H1 (cell line): ENCODE measurements at places on chromosomes 3 and 15.
A peak's percentile ranks its signal among the peaks of the same experiment; 100 is the strongest.

DNA sequence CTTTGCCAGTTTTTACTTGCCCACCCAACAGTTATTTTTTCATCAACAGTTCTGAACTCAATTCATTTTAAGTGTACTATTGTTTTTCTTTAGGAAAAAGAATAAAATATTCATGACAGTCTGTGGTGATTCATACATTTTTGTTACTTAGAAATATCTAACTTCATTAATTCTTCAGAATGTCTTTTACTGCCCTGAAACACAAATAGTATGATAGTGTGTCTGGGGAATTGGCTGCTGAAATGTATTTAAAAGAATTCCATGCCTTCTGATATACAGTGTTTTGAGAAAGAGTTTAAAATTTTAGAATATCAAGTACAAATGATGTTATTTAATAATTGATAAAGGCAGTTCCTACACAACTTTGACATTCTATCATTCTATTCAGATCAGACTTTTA is 854.1 kb downstream of the NAALADL2 start:
- H3K4me3 ChIP-seq = no peak overlapping the region
- no peak overlapping the region for H3K27ac ChIP-seq
- H3K36me3 ChIP-seq = no peaks in the 10 kb centered on the region

DNA sequence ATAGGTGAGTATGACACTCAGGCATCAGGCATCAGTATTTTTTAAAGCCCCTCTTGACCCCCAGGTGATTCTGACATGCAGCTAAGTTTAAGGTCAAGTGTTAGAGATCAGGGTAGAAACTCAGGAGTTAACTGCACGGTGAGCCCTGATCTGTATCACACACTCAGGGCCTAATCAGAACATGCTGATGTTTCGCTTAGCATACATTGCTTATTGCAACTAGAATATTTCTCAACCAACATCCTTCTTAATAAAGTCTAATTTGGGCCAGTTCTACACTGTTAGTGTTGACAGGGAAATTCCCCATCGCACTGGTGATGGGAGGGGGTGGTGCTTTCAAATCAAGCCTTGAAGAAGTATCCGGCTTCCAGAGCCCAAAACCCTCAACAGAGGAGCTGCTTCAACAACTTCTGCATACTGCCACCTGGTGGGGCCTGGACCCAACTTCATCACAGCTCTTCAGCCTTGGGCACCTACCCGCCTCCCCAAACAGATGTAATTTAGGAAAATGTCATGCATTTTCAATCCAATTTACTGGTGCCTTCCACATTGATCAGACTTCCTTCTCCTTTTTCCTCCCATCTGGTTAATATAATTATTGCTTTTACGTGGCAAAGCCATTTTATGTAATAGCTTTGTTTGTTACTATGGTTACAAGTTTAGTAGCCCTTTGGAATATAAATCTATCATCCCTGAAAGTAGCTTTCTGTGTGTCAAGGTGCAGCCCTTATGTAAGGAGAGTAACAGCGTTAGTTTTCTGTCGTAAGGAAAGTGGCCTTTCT is 312.2 kb downstream of the RORA start:
- DNase-seq = peak; percentile 87
- H3K4me1 ChIP-seq = peaks cover 13% of the 10 kb centered on the region
- no peak overlapping the region for H3K27ac ChIP-seq
- no peaks in the 10 kb centered on the region for H3K36me3 ChIP-seq

- no peaks in the 10 kb centered on the region for H3K36me3 ChIP-seq
- H3K4me3 ChIP-seq = no peak overlapping the region
- H3K27me3 ChIP-seq = no peaks in the 10 kb centered on the region
- H3K27ac ChIP-seq = no peak overlapping the region
- no peaks in the 10 kb centered on the region for H3K4me1 ChIP-seq
- no peak for DNase-seq
Observed at GRCh38 chr3:119723022-119723421, 20.2 kb downstream of the CFAP91 start.

DNA sequence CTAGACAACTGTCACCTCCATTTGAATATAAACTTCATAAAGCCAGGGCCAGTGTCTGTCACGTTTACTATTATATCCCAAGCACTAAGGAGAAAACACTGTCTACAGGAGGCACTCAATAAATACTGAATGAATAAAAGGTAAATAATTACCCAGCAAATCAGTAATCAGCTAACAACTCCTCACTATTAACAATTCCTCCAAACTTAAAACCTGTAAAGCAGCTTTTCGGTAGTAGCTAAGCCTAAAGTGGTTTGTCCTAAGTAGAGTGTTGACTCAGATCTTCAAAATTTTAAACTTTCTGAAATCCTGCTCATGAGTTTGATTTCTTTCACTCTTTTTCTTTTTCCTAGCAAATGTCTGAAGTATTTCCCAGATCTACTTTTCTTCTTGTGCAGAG is 39.9 kb downstream of the C3orf80 start:
- no peaks in the 10 kb centered on the region for H3K36me3 ChIP-seq
- DNase-seq = no peak
- H3K4me3 ChIP-seq = no peak overlapping the region
- H3K27ac ChIP-seq = no peak overlapping the region

- no peaks in the 10 kb centered on the region for H3K36me3 ChIP-seq
- no peak for DNase-seq
- no peak overlapping the region for H3K4me3 ChIP-seq
- no peaks in the 10 kb centered on the region; the same call in 1 of the 2 replicates for H3K27me3 ChIP-seq
- H3K4me1 ChIP-seq = 0 out of 2 replicates have a peak, but pooled peaks cover 3% of the 10 kb centered on the region
Observed at GRCh38 chr15:61119556-61119955, 109.5 kb downstream of the RORA start.

GRCh38 chr15:78322724-78323521 is 17.2 kb upstream of the CRABP1 start:
- no peak overlapping the region for H3K4me3 ChIP-seq
- no peaks in the 10 kb centered on the region for H3K36me3 ChIP-seq
- DNase-seq = no peak

DNA sequence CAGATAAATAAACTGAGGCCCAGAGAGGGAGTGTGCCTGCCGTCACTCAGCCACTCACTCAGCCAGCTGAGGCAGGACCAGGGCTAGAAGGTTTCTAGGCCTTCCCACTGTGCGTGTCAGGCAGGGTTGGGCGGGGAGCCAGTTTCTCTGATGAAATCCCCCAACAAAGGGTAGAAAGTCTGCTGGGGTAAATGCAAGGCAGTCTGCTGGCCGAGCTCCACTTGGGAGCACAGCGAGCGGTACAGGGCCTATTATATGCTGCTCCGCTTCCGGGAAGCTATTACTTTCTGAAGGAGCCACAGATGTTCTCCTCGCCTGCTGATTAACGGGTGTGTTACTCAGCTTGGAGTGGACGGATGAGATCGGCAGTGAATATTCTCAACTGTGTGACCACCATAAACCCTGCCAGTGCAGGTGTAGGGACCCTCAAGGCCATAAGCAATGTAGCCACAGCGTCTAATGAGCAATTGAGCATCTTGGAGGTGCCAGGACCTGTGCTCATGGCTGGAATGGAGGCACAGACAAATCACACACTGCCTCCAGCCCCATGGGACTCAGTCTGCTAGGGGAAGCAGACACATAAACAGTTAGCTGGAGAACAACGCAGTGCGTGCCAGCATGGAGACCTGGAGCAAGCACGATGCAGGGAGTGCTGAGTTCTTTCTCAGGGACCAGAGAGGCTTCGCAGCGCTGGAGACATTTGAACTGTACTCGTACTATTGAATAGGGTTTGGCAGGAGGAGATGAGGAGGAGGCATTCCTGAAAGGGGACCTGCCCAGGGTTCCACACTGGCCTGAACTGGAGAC is 42.1 kb downstream of the CORO2B start:
- H3K4me1 ChIP-seq = no peaks in the 10 kb centered on the region
- 0 out of 2 replicates have a peak overlapping the region, but pooled peaks have one; percentile 12 for H3K27ac ChIP-seq
- H3K4me3 ChIP-seq = no peak overlapping the region
- H3K36me3 ChIP-seq = no peaks in the 10 kb centered on the region
- DNase-seq = no peak
- H3K27me3 ChIP-seq = no peaks in the 10 kb centered on the region

DNA sequence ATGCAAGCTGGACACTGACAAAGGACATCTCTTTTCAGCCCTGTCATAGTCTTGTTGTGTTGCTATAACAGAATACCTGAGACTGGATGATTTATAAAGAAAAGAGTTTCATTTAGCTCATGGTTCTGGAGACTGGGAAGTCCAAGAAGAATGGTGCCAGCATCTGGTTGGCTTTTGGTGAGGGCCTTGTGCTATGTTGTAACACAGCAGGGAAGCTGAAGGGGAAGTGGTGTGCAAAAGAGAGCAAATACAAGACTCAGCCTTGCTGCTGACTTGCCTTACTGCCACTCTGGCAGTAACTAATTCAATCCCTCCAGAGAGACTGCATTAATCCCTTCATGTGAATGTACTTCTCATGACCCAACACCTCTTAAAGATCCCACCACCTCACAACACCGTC is 356.3 kb upstream of the PROK2 start:
- no peaks in the 10 kb centered on the region for H3K4me1 ChIP-seq
- no peak overlapping the region for H3K27ac ChIP-seq
- no peak overlapping the region for H3K4me3 ChIP-seq
- DNase-seq = no peak
- H3K27me3 ChIP-seq = no peaks in the 10 kb centered on the region
- no peaks in the 10 kb centered on the region for H3K36me3 ChIP-seq
